ENCODE measurements at places on chromosomes 7 and 10.
A peak's percentile ranks its signal among the peaks of the same experiment; 100 is the strongest.

DNA sequence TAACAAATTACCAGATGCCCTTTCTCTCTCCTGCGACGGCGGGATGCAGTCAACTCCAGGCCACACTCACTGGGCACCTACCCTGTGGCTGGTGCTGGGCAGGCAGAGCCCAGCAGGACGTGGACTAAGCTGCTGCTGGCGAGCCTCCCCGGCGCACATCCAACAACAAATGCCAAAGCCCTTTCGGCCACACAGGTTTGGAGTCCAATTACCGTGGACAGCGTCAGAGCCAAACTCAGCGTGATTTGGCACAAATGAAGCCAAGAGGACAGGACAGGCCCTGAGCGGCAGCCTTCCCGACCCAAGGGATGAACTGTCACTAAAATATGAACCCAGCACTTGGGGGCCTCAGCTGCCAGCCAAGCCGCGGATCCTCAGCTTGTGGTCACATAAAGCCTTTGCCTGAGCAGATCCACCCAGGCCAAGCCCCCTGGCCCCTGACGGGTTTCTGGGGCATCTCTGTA, 28.4 kb downstream of the DAGLB start:
- peak; percentile 96 for DNase-seq

GRCh38 chr7:129671266-129671665, 59.7 kb downstream of the NRF1 start:
- no peak for DNase-seq

DNA sequence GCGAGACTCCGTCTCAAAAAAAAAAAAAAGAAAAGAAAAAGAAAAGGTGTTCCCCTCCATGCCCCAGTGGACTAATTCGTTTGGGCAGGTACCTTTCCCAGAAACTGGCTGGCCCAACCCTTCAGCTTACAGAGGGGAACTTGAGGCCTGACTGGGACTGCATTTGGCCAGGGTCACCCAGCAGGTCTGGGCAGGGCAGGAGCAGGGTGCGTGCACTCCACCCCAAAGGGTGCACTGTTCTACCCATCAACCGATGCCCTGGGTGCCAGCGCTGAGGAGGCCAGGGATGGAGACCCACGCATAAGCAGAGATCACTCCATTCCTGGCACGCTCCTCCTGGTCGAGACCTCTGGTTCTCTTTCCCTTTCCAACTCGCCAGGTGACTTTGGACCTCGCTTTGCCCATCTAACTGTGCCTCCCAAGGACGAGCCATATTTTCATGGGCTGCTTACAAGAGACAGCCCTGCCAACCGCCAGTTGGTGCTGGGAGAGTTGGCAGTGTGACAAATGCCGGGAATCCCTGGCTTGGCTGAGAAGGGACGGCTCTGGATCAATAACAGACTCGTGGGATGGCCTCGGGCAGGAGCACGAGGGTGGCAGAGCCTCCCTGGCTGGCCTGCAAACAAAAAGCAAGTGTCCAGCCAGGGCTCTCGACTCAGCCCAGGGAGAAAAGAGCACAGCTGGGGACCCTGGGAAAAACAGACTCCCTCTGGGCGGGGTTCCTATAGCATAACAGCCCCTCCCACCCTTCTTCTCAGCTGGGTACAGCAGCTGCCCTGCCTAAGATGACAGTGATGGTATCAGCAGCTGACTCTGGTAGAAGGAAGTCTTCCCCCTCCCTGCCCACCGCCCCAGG, 7.9 kb downstream of the HSPB1 start:
- DNase-seq, result peak; percentile 98

GRCh38 chr7:150322114-150322832, 882 bp upstream of the LRRC61 start:
- DNase-seq, result no peak

DNA sequence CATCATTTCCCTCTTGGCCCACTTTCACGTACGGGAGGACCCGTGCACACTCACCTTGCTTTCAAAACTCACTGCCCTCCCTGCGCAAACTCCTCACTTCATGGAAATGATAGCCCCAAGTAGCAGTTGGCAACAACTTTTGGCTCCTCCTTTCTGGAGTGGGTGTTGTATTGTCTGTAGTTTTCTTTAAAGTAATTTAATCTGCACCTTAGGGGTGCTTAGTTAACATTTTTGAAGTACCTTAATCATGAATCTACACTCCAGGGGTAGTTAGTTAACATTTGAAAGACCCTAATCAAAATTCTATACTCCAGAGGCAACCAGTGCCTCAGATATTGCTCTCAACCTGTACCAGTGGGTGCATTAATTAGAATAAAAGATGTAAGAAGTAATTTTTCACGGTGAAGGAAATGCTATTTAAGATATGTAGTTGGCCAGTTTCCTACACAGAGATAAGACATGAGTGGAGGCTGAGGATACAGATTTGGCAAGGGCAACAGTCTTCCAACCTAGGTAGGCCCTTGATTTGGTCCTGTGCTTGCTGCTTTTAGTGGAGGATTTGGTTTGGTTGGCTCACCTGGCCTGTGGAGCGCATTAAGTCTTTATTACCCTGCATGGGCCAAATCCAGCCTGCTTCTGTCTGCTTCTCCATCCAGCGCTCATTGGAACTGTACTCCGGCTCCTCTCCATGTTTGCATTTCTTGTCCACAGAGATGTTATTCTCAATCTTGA, 93.0 kb downstream of the EXOC4 start:
- no peak for DNase-seq

DNA sequence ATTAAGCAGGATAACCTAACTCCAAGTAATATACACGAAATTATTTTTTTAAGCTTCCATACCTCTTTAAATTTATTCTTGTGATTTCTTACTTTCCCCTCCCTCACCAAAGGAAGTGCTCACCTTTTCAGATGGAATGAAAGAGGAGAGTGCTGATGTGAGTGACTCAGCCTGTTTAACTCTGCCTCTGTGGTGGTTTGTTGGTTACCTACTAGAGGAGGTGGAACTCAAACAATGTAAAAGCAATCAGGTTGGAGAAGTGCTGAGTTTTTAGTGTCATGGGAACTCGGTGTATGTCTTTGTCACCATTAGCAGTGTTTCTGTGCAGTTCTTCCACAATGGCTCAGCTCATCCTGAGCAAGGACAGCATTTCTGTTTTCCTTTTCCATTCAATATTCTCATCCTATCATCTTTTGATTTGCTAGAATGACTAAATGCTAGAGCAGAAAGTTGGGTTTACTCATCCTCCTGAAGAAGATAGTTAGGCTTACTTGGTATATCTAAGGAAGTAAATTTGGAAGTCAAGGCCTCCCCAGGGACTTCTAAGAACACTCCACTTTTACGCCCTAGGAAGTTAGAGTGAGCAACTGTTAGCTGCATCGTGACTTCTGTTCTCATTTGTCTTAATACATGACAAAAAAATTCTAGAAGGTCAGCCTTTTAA, 6.0 kb downstream of the ADD3 start:
- DNase-seq, result no peak

DNA sequence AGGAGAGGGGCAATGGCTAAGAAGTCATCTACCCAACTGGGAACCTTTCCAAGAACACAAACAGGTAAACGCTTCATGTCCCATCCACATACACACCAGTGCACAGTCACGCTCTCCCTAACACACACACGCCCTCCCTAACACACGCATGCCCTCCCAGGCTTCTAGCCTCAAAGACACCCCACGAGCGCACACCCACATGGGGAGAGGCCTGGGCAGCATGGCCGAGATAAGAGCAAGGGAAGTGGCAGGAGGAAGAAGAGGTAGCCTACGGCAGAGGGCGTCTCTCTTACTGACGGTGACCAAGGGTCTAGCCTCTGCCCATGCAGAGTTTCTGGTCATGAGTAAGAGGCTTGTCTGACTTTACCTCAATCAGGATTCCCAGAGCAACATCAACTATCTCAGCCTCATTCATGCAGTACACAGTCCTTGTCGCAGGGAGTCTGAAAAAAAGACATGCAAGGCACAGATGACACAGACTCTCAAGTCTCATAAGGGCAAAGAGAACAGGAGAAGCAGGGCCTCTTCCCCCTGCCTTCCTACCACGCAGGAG, 3.1 kb downstream of the CYREN start:
- no peak for DNase-seq

- no peak for DNase-seq
Measured at GRCh38 chr10:69334302-69335062, 56.2 kb downstream of the HK1 start.
